Activated naive CD4-positive, alpha-beta T cell treated with anti-CD3 and anti-CD28 coated beads, Interleukin-2, amount 10 ng/mL, durations not matched to agents 7 days and 5 days (primary cell): ENCODE measurements at places on chromosomes 7 and 10.

DNA sequence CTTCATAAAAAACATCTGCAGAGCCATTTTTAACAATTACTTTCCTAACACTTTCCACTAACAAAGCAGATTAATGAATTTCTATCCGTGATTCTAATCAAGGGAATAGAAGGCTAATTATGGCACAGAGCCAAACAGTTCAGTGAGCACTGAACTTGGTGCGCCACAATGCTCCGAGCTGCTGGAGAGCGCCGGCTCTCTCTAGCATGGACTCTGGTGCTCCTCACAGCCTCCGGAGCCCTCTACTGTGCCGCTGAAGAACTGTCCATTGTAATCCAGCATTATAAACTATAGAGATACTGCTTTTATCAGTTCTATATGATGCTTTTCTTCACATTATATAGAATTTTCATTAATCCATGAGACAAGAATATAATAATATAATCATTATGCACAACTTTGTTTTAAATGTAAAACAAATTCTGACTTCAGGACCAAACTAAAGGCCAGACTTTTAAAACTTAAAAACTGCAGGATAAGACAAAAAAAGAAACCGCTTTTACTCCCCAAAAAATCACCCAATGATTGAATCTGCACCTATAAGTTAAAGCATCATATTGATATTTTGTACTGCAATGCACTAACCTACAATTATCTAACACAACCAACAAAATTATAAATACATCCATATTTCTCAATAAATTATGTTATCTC lies 123.6 kb downstream of the RNF32 start:
- no peaks in the 10 kb centered on the region for H3K27me3 ChIP-seq
- peaks cover under 1% of the 10 kb centered on the region for H3K4me1 ChIP-seq
- H3K36me3 ChIP-seq = peaks cover 21% of the 10 kb centered on the region
- H3K27ac ChIP-seq = no peak overlapping the region

DNA sequence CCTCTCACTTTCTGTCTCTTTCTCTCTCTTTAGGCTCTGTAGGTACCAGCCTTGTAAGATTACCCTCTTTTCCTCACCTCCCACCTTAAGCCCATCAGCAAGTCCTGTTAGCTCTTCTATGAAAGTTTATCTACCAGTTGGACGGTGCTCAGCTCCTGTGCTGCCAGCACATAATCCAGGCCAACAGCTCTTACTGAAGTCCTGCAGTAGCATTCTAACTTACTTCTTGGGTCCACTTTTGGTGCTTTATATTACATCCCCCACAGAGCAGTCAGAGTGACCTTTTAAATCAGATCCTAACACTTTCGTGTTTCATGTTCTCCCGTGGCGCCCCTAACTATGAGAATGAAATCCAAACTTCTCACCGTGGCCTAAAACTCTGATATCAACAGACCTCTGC lies 38.9 kb upstream of the ITGA8 start:
- H3K27ac ChIP-seq = no peak overlapping the region
- DNase-seq = no peak
- H3K36me3 ChIP-seq = no peaks in the 10 kb centered on the region
- H3K27me3 ChIP-seq = peaks cover 6% of the 10 kb centered on the region

GRCh38 chr10:61592581-61592980 lies 70.1 kb upstream of the CABCOCO1 start:
- H3K27me3 ChIP-seq = no peaks in the 10 kb centered on the region
- no peak overlapping the region for H3K27ac ChIP-seq
- H3K4me1 ChIP-seq = no peaks in the 10 kb centered on the region
- H3K4me3 ChIP-seq = no peak overlapping the region
- H3K36me3 ChIP-seq = no peaks in the 10 kb centered on the region

GRCh38 chr10:47287365-47287802 lies 12.6 kb upstream of the GDF10 start:
- peaks cover 33% of the 10 kb centered on the region for H3K4me1 ChIP-seq
- DNase-seq = no peak
- H3K27ac ChIP-seq = no peak overlapping the region
